ENCODE measurements at places on chromosomes 12 and 14. TPM values are rescaled to one million over a fixed set of nuclear protein-coding genes. Genes with fewer than 3 reads are reported as not detected.

RNASE3 gene
- not detected for total RNA-seq

STON2 gene
- 14.8 TPM for total RNA-seq

GUCY2C gene
- total RNA-seq = 1.3 TPM

FGD6 gene
- 13.9 TPM for total RNA-seq

CCDC177 gene
- 0.12 TPM for total RNA-seq

HELB gene
- 1.6 TPM for total RNA-seq

ARMH4 gene
- 3.6 TPM for total RNA-seq

C12orf57 gene
- total RNA-seq = 341 TPM

TAS2R20 gene
- 0.34 TPM for total RNA-seq

DNA sequence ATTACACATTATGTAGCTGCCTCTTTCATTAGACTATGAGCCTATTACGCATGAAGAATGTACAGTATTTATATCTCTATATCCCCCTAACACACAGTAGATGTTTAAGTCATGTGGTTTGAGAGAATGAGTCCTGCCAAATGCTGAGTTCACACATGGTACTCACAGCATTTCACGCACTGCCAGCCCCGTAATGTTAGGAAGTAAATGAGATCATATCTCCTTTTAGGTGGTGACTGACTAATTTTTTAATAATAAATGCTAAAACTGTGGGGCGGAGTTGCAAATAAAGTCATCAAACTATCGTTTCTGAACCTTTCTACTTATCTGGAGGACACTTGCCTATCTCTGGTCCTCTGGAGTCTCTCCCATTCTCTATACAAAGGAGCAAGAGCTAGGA, 343.8 kb downstream of the ADAMTS20 start:
- no peak for DNase-seq

DNA sequence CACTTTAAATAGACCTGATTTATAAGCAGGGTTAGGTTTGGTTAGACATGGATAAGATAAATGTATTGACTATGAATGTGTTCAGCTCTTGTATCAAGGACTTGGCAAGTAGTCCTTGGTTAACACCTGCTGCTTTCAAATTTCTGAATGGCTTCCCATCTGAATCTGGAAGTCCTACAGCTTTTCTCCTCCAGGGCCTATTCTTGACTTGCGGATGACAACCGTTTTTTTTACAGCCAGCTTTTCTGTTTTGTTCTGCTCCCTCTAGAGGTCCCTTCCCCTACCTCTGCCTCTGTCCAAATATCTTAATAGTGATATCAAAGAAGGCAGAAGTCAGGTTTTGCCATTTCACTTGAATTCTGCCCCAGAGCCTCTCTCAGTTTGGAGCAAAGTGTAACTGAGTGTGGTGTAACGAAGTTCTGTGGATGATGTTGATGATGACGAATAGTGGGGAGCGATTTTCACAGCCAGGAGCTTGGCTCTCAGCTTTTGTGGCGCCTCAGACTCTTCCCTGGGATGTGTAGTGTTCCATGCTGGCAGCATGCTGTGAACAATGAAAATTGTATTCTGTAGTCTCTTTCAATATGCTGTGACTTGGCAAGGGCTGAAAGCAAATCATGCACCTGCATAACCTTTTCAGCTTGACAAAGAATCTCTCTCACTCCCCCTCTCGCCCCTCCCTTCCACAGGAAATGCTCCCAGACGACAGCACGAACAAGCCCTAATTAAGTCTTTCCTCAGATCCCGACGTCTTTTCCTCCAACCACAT, 5.0 kb upstream of the SLC4A8 start:
- DNase-seq = no peak

GRCh38 chr14:37089410-37089809, 83.0 kb downstream of the SLC25A21 start:
- DNase-seq = no peak

DNA sequence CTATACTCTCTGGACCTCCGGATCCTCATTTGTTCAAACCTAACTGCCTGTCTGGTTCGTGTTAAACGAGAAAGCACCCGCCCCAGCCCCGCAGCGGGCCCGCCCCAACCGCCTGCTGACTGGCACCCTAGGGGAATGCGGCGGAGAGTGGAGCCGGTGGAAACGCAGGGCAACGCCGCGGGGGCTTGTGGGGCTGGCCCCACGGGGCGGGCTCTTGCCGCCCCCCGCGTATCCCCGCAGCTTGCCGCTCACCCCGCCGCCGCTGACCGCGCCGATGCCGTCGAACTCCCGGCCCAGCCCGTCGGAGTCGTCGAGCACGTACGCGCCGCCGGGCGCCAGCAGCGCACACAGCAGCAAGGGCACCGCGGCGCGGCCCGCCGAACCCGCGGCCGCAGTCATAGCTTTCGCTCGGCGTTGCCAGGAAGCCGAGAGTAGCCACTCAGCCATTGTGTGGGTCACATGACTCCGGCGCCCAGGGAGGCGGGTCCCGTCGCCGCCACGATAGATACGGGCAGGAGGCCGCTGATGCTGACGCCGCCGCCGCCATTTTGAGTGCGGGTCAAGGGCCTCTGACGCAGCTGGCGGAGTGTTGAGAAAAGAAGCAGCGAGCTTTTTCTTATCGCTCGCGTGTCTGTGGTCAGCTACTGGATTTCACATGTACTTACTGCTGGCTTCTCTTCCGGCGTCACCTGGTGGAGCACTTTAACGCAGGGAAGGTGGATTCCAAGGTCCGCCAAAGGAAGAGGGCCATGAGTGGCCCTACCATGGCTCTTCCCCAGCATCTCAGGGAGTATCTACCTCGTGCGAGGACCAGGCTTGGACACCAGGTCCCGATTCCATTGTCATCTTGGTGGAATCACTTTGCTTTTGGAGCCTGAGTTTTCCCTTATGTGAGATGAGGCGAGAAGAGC, at the start of gene GALC:
TSS of gene GALC (minus strand) at position 465 of the 911 bp plus-strand sequence. CDS start at position 447, 18 bp downstream.
- DNase-seq = peak; percentile 92

DNA sequence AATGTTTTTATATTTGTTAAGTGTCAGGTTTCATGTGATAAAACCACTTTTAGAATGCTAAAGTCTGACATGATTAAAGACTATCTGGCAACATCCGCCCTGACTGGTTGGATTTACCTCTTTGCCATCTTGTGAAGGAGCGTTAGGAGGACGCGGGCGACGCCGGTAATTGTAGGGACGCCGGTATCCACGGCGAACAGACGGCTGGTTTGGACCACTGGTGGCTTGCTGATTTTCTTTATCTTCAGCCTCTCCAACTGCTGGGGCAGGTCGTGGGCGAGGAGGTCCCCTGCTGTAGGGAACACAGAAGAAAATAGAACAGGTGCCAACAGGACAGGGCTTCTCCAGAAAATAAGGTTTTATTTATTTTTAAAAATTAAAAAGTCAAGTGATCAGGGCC, 21.3 kb downstream of the YBX3 start:
- DNase-seq = no peak

DNA sequence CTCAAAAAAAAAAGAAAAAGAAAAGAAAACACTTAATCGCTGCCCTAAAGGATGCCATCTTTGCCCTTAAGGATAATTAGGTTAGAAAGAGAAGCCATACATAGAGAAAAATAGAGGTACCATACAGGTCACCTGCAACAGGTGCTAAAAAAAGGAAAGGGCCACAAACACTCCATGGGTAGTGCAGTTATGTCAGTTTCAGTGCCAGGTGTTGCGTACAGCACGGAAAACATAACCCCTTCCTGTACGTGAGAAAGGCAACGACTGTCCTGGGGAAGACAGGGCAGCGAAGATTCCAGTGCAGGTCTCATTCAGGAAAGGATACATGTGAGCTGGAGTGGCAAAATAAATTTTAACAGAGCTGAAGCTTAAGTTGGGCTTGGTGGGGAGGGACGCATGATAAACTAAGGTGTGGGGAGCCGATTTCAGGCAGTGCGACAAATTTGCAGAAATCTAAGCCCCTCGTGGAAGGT, 553 bp upstream of the DAZAP2 start:
- DNase-seq = peak; percentile 86

GRCh38 chr14:101354726-101355125, 206.6 kb upstream of the DIO3 start:
- DNase-seq = no peak

GRCh38 chr12:52691076-52691840, 11.1 kb upstream of the KRT1 start:
- DNase-seq = no peak

DNA sequence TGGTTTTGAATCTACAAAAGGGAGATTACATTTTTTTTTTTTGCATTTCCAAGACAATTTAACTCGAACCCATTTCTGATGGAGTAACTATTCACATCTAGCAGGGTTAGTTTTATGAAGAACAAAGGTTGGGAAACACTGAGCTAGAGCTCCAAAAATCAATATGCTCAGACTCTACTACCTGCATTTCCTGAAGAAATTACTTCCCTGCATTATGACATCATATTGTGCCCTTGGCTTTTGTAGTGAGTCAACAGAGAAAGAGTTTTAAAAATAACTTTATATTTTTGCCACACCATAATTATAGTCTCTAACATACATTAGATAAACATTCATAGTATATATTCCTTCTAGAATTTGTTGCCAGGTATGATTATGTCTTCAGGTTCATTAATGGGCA, 14.8 kb downstream of the GRIP1 start:
- DNase-seq = no peak

DNA sequence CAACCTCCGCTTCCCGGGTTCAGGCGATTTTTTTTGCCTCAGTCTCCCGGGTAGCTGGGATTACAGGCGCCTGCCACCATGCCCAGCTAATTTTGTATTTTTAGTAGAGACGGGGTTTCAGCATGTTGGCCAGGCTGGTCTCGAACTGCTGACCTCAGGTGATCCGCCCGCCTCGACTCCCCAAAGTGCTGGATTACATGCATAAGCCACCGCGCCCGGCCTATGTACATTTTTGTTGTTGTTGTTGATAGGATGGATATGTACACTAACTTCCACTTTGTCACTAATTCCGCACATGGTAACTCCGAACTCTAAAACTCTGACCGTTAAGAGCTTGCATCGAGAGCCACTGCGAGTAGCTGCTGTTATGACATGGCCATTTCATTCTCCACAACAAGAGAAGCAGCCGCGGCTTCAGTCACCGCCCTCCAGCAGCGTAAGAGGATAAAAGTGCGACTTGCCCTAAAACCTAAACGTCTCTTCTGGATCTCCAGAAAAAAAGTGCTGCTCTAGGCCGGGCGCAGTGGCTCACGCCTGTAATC, 742 bp upstream of the MARS1 start:
- DNase-seq = no peak

GRCh38 chr14:24504425-24504950, 3.6 kb downstream of the CMA1 start:
- no peak for DNase-seq

- no peak for DNase-seq
Measured at GRCh38 chr12:115870021-115870420, 407.5 kb downstream of the MED13L start.

DNA sequence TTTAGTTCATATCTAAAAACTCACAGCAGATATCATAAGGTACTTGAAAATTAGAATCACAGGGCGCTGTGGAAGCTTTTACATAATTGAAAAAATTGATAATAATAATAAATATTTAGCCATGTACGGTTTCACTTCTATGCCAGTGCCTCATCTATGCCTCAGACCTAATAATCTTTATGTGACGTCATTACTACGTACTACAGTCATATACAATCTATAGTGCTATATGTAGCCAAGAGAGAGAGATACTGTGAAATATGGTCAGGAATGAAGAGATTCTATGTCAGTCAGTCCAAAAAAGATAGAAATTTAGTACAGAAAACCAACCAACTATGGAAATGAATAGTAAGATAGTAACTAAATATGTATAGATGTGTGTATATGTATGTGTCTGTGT, 1010.5 kb downstream of the NRXN3 start:
- DNase-seq = no peak

DNA sequence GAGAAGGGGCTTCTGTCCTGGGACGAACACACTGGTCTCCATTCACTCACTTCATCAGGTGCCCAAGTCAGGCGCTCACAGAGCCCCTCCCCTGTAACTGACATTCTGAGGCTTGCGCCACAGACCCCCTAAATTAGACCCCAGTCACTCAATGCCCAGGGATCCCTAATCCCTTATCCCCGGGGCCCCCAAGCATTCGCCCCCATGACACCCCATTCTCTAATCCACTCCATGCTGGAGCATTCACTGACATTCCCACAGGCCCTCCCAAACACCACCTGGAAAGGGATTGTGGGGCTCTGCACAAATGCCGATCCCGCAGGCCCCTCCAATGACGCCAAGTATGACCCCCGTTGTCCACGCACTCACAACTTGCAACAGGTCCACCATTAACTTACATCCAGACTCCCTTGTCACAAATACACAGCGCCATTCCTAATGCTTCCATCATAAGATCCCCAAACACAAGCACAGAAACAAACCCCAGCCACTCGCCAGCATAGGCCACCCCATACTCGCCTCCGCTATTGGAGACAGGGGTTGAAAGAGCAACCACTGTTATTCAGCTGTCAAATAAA, 1.5 kb downstream of the ZNF605 start:
- peak; percentile 58 for DNase-seq

- no peak for DNase-seq
Measured at GRCh38 chr14:64761441-64762043, 57.3 kb downstream of the PLEKHG3 start.

GRCh38 chr12:96658075-96658474, 168.7 kb downstream of the CFAP54 start:
- DNase-seq = no peak

GRCh38 chr12:101795786-101796185, 35.0 kb downstream of the GNPTAB start:
- DNase-seq = no peak

DNA sequence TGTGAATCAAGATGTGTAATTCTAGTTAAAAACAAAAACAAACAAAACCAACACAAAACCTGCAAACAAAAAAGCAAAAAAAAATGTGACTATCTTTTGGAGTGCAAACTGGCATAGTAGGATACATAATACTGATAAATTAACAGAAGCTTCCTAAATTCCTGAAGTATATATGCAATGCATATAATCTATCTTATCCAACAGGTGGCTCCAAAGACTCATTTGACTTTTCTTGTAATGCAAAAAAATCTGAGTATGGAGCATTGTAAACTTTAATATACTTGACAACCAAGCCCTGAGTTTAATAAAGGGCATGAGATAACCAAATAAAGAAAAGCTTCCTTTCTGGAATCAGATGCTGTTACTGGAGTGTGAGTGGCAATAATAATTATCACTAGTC, 1003.6 kb downstream of the FSCB start:
- DNase-seq = no peak

DNA sequence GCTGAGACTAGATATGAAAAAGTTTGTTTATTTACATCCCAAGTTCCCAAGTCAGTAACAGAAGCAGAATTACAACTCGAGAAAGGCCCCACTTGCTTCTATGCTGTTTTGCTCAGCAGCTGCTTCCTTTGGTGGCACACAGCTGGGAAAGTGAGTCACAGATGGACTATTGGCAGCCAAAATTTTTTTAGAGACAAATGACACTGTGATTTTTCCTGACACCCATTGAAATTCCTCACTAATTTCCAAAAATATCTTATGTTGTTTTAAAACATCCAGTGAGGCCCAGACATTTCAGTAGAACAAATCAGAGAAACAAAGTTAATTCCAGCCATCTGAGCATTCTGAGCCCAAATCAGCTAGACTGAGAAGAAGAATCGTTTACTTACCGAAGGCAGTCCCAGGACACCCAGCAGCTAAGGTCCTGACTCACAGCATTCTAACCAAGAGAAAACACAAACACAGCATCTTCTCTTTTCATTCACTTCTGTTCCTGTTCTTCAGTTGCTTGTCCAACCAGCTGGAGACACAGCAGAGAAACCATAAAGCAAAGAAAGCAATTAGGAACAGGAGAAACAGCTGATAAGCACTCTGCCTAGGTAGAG, 188.3 kb downstream of the DAD1 start:
- DNase-seq = no peak

GRCh38 chr12:24780697-24781368, 168.1 kb downstream of the BCAT1 start:
- DNase-seq = no peak

- DNase-seq = peak; percentile 92
Measured at GRCh38 chr14:68941820-68942219, 37.3 kb downstream of the ACTN1 start.

- no peak for DNase-seq
Measured at GRCh38 chr14:52790011-52790755, 1.2 kb downstream of the GNPNAT1 start.
